ENCODE measurements at places on chromosomes 7 and 10. TPM values are rescaled to one million over a fixed set of nuclear protein-coding genes. Genes with fewer than 3 reads are reported as not detected.

Gene ABCB4
- total RNA-seq: 1.2 TPM

Gene FEZF1
- not detected for total RNA-seq

Gene LBX1
- not detected for total RNA-seq

Gene SLC26A3
- 18.1 TPM for total RNA-seq

Data from hepatocyte (in vitro differentiated cells).